Neuronal stem cell (in vitro differentiated cells): ENCODE measurements at places on chromosomes 2 and 18.

DNA sequence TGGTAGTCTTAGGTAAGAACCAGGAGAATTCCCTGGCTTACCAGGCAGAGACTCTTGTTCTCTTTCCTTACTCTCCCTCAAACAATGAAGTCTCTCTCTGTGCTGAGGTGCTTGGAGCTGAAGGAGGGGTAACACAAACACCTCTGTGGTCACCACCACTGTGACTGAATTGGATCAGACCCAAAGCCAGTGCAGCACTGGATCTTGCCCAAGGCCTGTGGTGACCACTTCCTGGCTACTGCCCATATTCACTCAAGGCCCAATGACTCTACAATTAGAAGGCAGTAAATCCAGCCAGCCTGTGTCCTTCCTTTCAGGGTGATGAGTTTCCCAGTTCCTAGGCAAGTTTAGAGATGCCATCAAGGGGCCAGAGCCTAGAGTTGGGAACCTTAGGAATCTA, 706.8 kb downstream of the SLC4A3 start:
- no peak for DNase-seq

GRCh38 chr18:10937743-10938640, 211.4 kb downstream of the PIEZO2 start:
- DNase-seq, result no peak

GRCh38 chr18:48098538-48098937, 168.1 kb upstream of the SMAD2 start:
- no peak for DNase-seq

GRCh38 chr2:16614314-16614860, 51.2 kb downstream of the CYRIA start:
- DNase-seq, result no peak

GRCh38 chr2:204948024-204948763, 402.9 kb downstream of the PARD3B start:
- no peak for DNase-seq

GRCh38 chr2:2879781-2880180, 497.8 kb downstream of the EIPR1 start:
- no peak for DNase-seq

DNA sequence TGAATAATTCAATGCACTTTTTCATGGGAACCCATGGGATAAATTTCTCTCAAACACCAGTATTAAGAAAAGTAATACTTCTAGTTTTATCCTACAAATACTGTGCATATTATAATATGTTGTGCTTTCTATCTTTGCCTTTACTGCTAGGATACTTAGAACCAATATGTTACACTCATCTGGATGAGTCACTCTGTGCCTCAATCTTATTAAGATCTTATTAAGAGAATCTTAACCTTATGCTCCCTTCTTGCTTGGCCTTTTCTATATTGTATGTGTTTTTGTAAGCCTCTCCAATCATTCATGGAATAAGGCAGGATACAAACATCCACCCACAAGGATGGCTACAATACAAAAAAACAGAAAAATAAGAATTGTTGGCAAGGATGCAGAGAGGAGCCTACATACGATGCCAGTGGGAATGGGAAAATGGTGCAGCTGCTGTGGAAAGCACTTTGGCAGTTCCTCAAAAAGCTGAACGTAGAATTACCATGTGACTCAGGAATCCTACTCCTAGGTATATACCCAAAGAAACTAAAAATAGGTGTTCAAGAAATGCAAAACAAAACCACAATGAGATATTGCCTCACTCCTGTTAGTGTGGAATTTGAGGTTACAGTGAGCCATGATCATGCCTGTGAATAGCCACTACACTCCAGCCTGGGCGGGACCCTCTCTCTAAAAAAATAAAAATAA, 10.7 kb upstream of the TWSG1 start:
- DNase-seq, result no peak

- no peak for DNase-seq
Measured at GRCh38 chr2:150050036-150050435, 437.4 kb downstream of the RND3 start.

- DNase-seq, result no peak
Measured at GRCh38 chr2:23454501-23455120, 69.6 kb downstream of the KLHL29 start.

DNA sequence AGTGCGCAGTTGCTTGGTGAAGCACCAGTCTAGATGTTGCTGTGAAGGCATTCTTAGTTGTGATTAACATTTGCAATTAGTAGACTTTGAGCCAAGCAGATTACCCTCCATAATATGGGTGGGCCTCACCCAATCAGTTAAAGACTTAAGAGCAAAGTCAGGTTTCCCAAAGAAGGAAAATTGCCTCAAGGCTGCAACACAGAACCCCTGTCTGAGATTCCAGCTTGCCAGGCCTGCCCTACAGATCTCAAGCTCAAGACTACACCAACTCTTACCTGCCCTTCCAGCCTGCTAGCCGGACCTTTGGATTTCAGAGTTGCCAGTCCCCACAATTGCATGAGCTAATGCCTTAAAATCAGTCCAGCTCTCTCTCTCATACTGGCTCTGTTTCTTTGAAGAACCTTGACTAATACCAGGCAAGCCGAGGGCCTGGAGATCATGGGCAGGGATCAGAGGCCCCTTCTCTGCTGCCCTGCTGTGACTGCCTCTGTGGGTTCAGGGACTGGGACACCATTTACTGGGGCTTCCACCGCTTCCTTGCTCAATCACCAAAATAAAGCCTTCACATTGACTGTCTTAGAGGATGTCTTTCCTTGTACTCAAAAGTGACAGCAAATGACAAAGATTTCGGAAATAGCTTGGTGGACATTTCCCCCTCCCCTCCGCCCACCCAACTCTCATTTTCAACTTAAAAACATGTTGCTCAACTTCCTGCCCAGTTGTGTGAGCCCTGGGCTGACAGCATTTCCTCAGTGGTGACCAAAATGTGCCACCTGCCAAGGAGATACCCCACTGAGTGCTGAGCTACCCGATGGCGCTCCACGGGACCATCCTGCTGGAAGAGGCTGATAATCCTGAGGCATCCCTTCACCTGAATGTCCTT, 86.7 kb downstream of the GALNT14 start:
- DNase-seq, result no peak

DNA sequence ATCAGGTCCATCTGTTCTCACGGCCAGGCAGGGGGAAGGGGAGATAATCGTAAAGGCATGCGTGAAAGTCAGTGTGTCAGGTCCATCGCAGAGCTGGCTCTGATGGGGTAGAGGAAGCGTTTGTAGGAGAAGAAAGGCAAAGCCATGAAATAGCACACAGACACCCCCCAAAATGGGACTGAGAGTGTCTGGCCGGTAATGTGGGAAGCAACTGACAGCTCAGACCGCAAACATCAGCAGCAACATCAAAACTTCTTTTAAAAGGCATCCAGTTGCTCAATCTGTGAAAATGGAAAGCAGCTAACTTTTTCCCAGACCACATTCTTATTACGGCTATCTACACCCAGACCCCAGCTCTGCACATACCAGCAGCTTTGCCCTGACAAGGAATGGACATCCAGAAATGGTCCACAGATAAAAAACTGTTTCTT, 232.6 kb downstream of the EN1 start:
- no peak for DNase-seq

GRCh38 chr2:61419570-61419969, 51.3 kb downstream of the USP34 start:
- DNase-seq, result no peak

GRCh38 chr2:64905338-64906024, 83.7 kb upstream of the SLC1A4 start:
- DNase-seq, result no peak

DNA sequence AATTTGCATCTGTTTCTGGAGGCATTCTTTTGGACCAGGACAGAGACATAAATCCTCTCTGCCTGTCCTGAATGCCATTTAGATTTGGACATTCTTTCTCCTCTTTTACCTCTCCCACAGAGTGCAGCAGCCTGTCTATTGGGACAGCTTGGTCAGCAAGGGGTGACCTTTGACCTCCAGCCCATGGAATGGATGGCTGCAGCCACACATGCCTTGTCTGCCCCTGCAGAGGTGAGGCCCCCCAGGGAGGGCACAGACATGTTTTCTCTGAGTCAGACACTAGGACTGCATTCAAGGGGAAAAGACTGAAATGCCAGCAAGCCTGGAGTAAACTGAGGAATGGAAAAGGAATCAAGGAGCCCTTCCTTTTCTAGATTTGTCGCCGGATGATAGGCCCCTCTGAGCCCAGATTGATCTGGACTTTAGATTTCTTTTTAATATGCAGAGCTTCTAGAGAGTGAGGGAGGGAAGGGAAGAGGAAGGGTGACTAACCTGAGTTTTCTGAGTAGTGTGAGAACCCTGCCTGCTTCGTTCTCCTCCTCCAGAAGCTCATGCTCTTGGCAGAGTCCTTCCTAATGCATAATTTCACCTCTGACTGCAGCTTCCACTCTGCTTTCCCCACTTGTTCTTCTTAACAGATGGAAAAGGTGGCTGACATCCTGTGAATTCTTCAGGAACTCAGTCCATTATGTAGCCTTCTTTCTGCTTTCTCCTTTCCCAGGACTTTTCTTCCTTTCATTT, 16.1 kb upstream of the TTLL4 start:
- peak; percentile 72 for DNase-seq

DNA sequence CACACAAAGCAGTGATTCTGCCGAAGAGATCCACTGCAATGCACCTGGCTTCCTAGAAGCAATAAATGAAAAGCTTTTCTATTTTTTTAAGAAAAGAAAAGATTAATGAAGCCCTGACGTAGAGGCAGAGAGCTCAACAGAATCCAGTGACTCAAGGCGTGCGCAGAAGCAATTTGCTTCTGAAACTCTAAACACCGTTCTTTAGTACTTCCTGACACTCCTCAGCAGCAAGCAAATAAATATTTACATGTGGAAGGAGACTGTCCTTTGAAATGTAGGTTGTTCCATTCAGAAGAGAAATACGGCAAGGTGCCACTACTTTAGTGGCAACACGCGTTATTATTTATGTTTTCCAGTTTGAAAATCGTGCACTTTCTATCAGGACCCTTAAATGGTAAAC, 126.2 kb upstream of the ZNF516 start:
- DNase-seq, result no peak

DNA sequence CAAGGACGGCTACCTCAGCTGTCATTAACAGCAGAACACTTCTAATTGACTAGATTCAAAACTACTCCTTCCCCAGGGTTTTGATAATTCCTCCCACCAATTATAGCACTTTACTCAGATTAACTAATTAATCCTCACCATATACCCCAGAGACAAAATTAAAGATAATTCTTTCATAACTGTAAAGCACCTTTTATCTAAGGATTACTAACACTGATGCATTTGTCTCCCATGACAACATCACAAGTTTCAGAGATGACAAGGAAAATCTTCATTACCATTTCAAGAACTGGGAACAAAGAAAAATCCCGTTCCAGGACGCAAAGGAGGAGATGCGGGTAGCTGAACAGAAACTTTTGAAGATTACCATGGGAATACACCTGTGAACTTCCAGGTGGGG, 129.4 kb upstream of the ITGA6 start:
- DNase-seq, result no peak

DNA sequence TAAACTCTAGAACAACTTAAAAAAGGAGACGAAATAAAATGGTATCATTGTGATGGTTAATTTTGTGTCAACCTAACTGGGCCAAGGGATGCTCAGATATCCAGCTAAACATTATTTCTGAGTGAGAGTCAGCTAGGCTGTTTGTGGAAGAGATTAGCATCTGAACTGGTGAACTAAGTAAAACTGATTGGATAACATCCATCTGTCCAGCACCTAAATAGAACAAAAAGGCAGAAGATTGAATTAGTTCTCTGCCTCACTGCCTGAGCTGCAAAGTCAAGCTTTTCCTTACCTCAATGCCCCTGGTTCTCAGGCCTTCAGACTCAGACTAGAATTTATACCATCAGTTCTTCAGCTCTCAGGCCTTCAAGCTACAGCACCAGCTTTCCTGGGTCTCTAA, 30.0 kb downstream of the PPP3R1 start:
- DNase-seq, result no peak

DNA sequence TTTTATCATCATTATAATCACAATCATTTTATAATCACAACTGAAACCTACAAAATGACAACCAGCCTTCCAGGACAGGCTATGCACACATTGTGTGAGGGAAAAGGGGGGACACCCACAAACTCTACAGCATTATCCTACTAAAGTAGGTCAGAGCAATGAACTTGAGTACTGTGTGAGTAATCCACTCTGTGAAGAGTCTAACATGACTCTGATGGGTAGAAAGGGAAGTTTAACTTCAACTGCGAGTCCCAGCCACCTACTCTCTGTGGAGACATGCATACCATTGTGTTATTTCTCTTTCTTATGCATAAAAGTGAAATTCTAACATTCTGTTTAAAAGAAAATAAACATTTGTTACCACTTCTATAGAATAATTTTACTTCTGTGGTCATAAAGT, 177.9 kb downstream of the ZNF516 start:
- no peak for DNase-seq

- no peak for DNase-seq
Measured at GRCh38 chr2:75055820-75056675, 97.6 kb downstream of the POLE4 start.

- no peak for DNase-seq
Measured at GRCh38 chr2:127679680-127680361, 4.5 kb upstream of the LIMS2 start.

- no peak for DNase-seq
Measured at GRCh38 chr2:41779888-41780287, 267.9 kb upstream of the PKDCC start.

- DNase-seq, result no peak
Measured at GRCh38 chr2:239241431-239241960, 159.3 kb downstream of the HDAC4 start.

- no peak for DNase-seq
Measured at GRCh38 chr2:39217192-39217550, 26.6 kb downstream of the CDKL4 start.

GRCh38 chr2:212686285-212686895, 147.8 kb upstream of the ERBB4 start:
- DNase-seq, result peak; percentile 68

DNA sequence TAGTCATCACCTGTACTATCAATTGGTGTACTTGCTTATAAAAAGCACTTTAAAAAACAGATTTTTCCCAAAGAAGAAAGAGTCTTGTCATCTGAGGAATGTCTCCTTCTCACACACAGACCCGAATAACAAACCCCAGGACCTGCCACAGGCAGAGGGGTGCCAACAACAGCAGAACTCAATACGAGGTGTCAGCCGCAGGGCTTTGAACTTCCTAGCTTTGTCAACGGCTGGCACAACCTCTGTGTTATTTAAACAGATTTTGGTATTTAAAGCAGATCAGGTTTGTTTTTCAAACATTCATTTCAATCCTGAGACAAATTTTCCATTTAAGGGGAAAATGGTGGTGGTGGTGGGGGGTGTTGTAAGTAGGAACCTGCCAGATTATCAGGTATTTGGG, 138.4 kb upstream of the RIOK3 start:
- DNase-seq, result no peak

- no peak for DNase-seq
Measured at GRCh38 chr2:215664847-215665525, 229.1 kb upstream of the FN1 start.

GRCh38 chr2:23563151-23563550, 178.2 kb downstream of the KLHL29 start:
- no peak for DNase-seq

- DNase-seq, result no peak
Measured at GRCh38 chr18:11150271-11150615, 874 bp upstream of the PIEZO2 start.

GRCh38 chr2:199136242-199136641, 321.5 kb downstream of the SATB2 start:
- DNase-seq, result no peak
